Kidney capillary endothelial cell (primary cell): ENCODE measurements at places on chromosomes 11 and 22.

DNA sequence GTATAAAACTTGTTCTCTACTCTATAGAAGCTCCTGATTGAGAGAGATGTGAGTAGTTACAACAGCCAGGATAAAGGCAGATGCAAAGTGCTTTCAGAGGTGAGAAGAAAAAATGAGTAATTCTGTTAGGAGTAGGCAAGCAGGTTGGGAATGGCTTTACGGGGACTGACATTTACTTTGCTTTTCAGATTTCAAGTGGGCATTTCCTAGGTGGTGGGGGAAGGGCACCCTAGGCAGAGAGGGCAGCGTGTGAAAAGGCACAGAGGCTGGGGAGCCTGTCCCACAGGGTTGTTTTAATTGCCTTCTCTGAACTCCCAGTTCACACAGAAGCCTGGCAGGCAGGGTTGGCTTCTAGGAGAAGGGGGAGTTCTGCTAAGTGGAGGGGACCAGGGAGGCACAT is 106.5 kb downstream of the NAV2 start:
- no peak for DNase-seq

DNA sequence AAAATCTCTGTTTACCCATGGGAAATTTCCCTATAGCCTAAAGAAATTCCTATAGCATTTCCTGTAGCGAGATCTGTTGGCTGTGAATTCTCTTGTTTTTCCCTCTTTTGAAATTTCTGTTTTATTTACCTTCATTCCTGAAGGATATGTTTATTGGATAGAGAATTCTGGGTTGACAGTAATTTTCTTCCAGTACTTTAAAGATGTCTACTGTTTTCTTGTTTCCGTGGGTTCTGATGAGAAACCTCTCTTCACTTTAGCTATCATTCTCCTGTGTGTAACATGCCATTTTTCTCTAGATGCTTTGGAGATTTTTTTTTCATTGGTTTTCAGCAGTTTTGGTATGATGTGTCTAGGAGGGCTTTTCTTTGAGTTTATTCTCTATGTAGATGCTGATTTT is 77.5 kb upstream of the SORL1-AS1 start:
- no peak for DNase-seq

DNA sequence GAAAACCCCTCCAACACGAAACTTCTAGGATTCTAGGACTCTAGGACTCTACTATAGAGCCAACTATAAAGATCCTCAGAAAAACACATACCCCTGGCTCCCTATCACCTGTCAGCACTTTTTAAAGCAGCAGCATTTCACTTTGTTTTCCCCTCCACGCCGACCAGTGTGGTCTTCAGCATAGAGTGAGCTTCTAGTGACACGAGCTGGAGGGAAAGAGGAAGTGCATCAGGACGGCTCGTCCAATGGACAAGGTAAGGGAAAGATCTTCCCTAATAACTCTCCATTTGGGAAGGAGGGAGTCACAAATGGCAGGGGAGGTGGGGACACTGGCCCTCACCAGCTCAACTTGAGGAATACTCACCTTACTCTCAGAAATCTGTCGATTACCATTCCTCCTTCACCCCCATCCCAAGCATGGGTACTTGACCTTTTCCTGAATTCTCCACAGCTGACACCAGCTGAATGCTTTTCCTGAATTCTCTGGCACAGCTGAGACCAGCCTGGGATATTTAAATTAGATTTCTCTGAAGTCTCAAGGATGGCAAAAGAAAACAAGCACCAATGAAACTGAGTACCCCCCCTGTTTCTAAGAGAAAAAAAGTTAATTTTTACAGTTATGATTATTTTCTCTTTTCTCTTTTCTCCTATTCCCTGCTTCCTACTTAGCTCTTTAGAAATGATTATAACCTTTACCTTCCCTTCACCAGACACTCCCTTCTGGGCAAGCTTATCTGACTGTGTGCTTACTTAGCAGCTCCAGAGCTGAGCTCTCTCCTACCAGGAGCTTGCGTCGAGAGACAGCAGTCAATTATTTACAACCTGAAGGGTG is 33.3 kb upstream of the NNMT start:
- peak; percentile 46 for DNase-seq

DNA sequence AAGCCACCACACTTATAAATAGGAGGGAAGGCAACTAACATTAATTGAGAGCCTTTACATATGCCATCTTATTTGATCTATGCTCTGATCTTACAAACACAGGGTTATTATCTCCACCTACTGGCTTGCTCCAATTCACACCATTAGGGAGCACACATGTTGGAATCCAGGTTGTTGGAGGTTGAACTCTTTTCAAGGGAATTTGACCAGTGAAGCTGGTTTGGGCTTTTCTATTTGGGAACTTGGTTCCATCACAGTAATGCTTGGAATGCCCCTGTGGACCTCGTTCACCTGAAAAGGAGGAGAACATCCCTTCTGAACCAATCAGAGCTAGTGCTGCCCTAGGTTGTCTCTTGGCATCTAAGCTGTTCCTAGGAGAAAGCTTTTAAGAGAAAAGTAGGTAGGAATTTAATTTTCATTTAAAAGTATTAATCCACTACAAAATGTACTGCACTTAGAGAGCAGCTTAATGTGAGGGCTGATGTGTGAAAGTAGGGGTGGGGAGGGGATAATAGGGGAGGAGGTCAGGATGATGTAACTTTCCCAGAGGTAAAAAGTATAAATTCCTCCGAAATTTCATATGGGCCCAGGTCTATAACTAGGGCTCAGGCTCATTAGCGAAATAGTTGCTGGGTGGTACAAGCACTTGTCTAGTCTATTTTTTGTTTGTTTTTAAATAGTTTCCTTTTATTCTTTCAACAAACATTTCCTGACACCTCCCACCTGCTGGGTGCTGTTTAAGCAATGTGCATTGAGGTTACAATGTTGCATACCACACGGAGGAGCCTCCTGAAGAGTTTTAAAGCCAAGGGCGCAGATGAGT is 7.6 kb upstream of the MICAL2 start:
- DNase-seq, result no peak

GRCh38 chr11:67499808-67500483 is 5.2 kb downstream of the PITPNM1 start:
- DNase-seq, result no peak

DNA sequence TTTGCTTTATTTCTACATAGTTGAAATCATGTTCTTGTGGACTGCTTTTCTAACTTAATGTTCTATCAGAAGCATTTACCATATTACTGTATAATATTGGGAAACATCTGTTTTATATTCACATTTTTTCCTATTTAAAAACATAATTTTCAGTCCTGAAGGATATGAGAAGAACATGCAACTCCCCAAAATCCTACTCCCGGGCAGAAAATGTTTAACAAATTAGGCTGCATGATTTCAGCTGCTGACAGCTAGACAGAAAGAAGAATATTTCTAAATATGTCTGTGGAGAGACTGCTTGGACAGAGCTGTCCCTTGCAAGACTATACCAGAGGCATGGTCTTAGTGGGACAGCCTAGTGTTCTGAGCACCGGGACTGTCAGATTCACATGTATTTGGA is 15.7 kb upstream of the AMPD3 start:
- DNase-seq, result no peak

DNA sequence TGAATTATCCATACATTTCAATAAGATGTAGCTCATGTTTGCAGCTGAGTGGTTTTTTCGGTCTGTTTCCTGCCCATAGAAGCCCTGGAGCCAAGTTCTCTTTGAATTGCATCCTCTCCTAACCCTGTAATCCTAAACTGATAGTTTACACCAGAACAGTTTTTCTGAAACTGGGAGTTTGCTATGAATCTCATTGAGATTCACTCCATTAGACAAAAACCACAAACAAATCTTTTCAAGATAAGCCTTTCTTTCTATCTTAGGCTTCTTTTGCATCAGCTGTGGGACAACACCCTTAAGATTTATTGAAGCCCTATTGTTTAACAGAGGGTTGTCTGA is 324.8 kb downstream of the DYNC2H1 start:
- DNase-seq, result no peak

DNA sequence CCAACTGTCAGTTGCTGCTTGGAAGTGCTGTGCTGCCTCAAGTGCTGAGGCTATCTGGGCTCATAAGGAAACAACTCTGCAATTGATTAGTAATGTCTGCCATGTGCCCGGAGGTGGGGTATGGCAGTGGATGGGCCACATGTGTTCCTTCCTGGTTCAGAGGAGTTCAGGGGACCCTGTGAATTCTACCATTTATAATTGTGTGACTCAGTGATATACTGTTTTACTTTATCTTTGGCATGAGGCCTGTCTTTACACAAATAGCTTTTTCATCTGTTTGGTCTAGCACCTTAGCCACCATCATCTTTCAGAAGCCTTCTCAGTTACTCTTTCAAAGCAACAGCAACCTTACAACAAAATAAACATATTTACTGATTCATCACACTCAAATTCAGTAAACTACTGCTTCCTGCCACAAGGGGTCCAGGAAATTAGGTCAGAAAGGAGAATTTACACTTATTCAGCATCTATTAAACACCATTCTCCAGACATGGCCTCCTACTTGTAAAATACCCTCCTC is 20.9 kb downstream of the DKK3 start:
- DNase-seq, result peak; percentile 87

DNA sequence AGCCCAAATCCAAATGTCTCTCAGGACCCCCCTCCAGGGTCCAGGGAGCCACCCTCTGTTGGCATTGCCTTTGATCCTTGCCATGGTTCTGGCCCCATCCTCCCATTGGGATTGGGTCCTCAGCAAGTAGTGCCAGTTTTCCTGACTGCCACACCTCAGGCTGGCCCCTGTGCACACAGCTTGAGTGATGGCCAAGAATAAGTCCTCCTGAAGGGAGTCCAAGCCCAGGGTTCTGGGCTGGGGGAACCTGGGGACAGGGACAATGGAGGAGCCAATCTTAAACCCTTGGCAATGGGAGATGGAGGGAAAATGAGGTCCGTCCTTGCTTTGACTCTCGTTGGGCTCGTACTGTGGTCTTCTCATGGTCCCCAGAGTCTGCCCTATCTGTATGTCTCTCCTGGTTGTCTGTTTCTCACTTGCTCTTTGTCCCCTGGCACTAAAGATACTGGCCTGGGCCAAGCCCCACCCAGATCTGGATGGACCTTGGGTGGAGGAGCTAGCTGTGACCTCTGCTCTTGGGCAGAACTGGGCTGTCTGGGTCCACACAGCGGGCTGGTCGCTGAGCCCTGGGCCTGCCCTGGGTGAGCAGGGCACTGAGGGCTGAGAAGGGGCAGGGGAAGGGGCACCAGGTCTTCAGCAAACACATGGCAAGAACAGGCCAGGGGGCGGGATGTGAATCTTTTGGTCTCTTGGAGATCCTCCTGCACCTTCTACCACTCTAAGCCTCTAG is 2.9 kb downstream of the SOX10 start:
- no peak for DNase-seq

- DNase-seq, result no peak
Measured at GRCh38 chr11:33412241-33412640, 155.1 kb downstream of the HIPK3 start.

- DNase-seq, result no peak
Measured at GRCh38 chr11:26801601-26802000, 79.7 kb upstream of the SLC5A12 start.

GRCh38 chr22:39439170-39439569 is 17.6 kb upstream of the MGAT3 start:
- DNase-seq, result no peak
